ENCODE measurements at places on chromosomes 16 and 17.

DNA sequence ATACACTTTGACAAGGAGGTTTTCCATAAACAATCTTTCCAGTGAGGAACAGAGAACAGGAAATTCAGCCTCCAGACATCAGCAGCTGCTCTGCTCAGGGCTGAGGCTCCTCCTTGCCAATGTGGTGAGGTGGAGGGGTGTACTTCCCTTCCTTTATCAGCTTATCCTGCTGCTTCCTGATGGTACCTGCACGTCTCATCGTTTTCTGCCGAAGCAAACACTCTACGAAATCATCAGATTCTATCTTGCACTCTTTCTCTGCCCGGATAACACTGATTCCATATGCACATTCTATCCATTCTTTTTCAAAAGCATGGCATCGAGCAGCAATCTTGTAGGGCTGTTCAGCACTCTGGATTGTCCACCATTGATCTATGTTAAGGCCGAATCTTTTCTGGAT is 15.4 kb upstream of the SEZ6 start:
- no peak for DNase-seq

GRCh38 chr16:24286741-24287405 is 30.7 kb downstream of the CACNG3 start:
- no peak for DNase-seq

DNA sequence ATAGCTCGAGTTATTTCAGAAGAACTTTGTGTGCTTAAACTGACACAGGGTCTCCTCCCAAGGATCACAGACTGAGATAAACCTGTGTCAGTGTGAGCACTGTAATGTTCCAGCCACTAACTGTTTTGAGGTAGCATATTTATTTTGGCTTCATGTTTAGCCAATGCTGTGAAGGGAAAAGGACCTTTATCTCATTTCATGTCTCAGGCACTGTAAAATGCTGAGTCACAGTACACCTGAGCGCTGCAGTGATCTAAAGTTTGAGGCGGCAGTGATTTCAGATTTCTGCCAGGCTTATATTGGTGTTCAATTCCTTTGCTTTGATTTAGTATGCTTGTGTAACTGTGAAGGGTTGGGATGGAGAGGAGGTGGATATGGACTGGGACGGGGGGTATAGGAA is 3.1 kb upstream of the DNAJA2 start:
- no peak for DNase-seq

GRCh38 chr16:24102209-24102660 is 153.9 kb upstream of the CACNG3 start:
- no peak for DNase-seq
